ENCODE measurements at places on chromosomes 2 and 18. TPM values are rescaled to one million over a fixed set of nuclear protein-coding genes. Genes with fewer than 3 reads are reported as not detected.

DNA sequence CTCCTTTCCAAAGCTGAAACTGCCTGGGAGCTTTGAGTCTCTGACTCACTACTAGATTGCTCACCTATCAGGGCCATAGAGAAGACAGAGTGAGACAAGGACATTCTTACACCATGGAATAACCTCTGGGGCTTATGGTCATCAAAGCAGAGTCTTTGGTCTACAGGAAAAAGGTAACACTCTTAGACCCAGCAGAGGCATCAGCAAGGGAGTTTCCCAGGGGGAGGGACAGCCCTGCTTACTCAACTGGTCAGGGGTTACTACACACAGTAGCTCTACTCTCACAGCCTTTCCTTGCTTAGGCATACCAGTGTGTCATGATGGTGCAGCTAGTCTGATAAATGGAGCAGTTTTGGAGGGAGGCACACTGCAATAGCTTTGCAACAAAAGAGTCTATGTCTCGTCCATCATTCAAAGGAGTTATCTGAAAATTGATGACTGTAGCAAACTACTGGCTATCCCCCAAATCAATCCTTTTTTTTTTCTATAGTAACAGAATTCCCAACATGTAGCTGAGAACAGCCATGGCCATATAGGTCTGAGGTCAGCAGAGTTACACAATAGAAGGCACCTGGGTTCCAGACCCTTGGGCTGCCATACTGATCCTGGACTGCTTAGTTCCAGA is 22.4 kb upstream of the CD28 start:
- peak; percentile 61 for DNase-seq

DNA sequence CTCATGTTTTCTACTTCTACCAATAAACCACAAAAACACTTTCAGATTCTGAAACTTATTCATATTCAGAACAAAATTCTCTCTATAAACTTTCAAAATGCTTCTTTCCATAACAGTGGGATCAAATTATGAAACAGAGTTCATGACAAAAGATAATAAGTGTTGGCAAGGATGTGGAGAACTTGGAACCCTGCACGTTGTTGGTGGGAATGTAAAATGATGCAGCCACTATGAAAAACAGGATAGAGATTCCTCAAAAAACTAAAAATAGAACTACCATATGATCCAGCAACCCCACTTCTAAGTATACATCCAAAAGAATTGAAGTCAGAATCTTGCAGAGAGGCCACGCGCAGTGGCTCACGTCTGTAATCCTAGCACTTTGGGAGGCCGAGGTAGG is 45.4 kb downstream of the GEMIN6 start:
- no peak for DNase-seq

DNA sequence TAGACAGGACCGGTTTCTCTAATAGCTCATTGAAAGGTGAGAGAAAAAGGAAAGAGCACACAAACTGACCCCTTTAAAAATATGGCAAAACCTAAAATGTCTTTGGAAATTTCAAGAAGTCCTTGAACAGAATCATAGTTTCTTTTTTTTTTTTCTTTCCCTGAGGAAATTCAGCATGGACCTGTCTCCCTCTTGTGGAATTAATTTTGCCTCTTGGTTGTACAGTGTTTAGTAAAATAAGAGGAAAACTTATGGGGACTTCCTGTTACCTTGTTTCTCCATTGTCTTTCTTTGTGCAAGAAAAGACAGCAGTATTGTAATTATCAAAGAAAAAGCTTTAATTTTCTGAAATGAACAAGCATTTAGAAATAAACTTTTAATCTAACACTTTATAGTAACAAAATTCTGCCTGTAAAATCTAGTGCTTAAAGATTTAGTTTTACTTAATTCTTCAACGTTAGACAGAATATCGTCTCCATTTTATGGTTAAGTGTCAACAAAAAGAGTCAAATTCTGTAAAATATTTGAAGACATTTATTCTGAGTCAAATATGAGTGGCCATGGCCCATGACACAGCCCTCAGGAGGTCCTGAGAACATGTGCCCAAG is 176.3 kb upstream of the NABP1 start:
- DNase-seq, result peak; percentile 70

DNA sequence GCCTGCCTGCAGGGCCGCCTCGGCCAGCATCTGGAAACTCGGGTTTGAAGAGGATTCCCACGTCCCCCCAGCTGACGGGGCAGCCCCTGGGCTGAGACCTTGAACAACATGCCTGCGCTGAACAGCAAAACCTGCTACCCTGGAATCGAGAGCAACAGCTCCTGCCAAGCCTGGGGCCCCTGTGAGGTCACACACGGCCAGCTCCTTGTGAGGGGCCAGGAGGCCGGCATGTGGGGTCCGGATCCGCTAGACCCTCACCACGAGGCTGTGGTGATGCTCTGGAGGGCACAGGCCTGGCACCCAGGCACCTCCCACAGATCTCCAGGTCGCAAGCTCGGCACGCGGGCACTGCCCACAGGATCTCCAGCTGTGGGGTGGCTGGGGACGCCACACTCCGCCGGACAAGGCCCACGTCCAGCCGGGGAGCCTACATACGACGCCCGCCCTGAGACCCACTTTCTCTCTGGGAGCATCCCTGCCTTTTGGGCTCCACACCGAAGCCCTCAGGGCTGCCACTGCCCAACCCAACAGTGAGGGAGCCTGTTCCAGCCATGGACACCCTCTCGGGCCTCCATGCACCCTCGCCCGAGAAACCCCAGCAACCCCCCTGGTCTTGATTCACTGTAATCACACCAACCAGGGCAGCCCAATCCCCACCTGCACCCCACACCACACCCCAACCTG is 34.1 kb downstream of the SLC66A2 start:
- DNase-seq, result no peak

GRCh38 chr2:118490330-118490729 is 357.1 kb downstream of the EN1 start:
- DNase-seq, result no peak

DNA sequence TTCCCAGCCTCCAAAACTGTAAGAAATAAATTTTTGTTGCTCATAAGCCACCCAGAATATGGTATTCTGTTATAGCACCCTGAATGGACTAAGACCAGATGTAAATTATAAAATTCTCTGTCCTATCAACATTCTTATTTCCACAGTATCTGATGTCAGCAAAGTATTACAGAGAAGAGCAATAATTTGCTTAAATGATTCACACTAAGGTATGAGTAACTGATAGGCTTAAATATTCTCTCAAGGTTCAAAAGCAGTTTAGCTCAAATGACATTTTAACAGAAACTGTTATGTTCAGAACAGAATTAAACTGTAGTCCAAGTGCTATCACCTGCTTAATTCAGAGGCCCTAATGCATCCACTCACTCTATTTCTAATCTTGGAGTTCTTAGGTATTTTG is 12.8 kb downstream of the SESTD1 start:
- DNase-seq, result no peak

DNA sequence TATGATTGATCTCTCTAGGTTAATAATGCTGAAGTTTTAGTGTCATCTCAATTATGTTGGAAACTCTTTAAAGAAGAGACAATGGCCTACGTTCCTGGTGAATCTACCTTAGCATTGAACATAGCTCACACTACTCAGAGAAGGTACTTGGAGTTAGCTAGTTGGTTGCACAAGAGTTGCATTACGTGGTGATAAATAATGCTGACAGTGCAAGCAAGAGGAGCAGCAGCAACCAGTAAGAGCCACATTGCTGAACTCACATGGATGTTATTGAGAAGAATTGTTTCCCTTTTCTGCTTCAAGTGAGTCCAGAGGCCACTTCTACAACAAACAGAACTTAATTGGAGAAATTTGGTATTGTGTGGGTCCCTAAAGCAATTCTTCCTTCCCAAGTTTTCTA is 737.1 kb downstream of the TDRD15 start:
- DNase-seq, result no peak

DNA sequence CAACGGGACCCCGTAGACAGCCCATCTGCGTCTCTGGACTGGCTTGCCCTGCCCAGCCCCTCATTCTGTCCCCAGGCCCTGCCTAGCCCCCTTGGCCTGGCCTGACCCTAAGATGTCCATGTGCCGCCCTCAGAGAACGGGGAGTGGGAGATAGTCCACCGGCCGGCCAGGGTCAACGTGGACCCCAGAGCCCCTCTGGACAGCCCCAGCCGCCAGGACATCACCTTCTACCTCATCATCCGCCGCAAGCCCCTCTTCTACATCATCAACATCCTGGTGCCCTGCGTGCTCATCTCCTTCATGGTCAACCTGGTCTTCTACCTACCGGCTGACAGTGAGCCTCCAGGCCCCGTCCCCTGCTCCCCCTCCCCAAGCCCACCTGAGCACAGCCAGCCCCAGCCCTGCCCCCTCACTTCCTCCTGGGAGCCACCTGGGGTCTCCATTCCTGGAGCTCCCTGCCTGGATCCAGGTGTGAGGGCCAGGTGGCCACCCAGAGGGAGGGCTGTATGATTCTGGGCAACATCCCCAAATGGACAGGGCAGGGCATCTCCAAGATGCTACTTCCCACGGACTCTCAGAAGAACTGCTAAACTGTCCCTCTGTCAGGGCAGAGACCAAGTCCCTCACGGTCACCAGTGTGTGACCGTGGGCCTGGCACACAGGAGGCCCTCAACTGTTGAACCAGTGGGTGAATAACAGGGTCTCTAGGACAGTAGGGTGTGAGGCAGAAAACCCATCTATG is 4.0 kb downstream of the CHRND start:
- no peak for DNase-seq

DNA sequence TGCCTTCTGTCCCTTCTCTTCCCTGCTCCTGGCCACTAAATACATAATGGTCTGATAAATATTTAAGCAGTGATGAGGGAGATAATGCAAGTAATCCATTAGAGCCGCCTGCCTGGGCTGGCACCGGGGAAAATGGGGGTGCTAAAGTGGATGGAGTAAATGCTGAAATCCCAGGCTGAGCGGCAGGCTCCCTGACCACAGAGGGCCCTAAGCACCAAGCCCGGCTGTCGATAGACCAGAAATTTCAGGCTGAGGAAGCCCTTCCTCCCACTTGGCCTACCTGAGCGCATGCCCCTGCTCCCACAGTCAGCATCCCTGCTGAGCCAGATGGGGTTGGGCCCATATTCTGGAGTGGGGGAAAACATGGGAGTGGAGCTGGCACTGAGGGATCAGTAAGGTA is 197.5 kb upstream of the SKOR2 start:
- no peak for DNase-seq

GRCh38 chr2:19979932-19980331 is 10.0 kb downstream of the WDR35 start:
- no peak for DNase-seq

GRCh38 chr2:27074738-27075565 is 3.5 kb upstream of the EMILIN1 start:
- no peak for DNase-seq

DNA sequence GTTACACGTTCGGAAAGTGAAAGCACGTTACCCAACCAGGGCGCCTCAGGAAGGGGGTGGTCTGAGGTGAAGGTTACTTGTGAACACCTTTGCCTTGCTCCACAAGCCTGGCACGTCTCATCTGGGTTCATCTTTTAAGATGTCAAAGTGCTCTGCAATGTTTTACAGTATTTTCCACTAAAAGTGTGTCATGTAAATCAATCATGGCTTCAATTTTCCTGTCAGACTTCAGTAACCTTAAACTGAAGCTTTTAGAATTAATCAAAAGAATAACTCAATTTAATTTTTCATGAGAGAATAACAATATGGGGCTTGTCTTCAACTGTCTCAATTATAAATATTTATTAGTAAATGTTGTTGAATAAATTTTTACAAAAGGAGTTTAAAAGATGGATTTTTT is 93.3 kb upstream of the FANCL start:
- DNase-seq, result no peak

- DNase-seq, result no peak
Observed at GRCh38 chr2:45438872-45439665, 172.0 kb downstream of the SRBD1 start.

DNA sequence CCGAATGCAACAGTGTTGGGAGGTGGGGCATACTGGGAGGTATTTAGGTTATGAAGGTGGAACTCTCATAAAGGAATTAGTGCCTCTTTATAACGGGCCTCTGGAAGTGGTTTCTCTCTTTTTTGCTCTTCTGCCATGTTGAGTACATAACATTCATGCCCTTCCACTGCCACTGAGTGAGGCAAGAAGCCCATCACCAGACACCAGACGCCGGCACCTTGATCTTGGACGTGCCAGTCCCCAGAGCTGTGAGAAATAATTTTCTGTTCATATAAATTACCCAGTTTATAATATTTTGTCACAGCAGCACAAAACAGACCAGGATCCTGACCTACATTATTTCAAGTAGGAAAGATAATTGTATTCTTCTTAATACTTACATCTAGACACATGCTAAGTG is 320.2 kb downstream of the NRXN1 start:
- no peak for DNase-seq

- DNase-seq, result no peak
Observed at GRCh38 chr2:144607099-144607498, 87.2 kb upstream of the ZEB2 start.

- DNase-seq, result peak; percentile 72
Observed at GRCh38 chr2:108587621-108588020, 53.4 kb downstream of the LIMS1 start.

GRCh38 chr2:42944779-42945415 is 152.5 kb upstream of the HAAO start:
- peak; percentile 66 for DNase-seq

GRCh38 chr2:113181258-113182051 is 7.7 kb downstream of the PSD4 start:
- no peak for DNase-seq

DNA sequence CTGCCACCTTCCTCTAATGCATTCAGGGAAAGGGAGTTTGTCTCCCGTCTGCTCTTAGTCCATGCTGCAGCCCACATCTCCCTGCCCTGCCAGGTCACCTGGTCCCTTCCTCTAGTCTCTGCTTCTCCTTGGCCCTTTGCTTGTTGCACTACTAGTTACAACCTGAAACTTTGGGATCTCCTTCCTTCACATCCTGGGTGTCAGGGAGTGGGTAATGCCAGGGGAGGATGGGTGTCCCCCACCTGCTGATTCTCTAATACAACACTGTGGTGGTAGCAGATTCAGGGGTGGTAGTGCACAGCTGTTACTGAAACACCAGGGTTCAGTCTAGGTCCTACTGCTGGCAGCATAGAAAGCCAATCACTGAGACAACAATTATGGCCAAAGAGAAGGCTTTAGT is 31.2 kb upstream of the COX7A2L start:
- no peak for DNase-seq

DNA sequence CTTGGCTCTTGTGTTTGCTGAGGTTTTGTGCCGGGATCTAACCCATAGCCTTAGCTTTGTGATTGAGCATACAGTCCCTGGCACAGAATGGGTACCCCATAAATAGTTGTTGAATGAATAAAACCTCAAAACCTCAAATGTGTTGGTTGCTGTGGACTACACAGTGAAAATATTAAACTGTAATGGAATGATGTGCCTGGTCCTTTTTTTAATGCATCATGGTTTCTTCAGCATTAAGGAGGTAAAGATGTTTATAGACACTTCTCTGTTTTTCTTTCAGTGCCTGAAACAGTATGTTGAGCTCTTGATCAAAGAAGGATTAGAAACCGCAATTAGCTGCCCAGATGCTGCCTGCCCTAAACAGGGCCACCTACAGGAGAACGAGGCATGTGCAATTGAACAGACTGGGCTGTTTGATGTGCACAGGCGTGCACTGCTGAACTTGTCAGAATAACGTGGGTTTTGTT is 97.0 kb downstream of the RNF144A start:
- DNase-seq, result peak; percentile 39

Gene DYSF
- 13.0 TPM for total RNA-seq

Gene LRPPRC
- total RNA-seq, result 113 TPM

Gene POTEC
- not detected for total RNA-seq

Gene CAMKMT
- total RNA-seq, result 4.3 TPM

Data from PC-3 (cell line).